Activated T-helper 1 cell treated with anti-CD3 and anti-CD28 coated beads, Interleukin-12 subunit alpha, Interleukin-12 subunit beta, Interleukin-2, Interleukin-4 antibody, amounts not matched to agents 30 ng/mL and 10 ng/mL and 1 ng/mL, durations not matched to agents 14 hours and 24 hours and 36 hours (primary cell): ENCODE measurements at places on chromosomes 5 and 9. TPM values are rescaled to one million over a fixed set of nuclear protein-coding genes. Genes with fewer than 3 reads are reported as not detected.
A peak's percentile ranks its signal among the peaks of the same experiment; 100 is the strongest.

DNA sequence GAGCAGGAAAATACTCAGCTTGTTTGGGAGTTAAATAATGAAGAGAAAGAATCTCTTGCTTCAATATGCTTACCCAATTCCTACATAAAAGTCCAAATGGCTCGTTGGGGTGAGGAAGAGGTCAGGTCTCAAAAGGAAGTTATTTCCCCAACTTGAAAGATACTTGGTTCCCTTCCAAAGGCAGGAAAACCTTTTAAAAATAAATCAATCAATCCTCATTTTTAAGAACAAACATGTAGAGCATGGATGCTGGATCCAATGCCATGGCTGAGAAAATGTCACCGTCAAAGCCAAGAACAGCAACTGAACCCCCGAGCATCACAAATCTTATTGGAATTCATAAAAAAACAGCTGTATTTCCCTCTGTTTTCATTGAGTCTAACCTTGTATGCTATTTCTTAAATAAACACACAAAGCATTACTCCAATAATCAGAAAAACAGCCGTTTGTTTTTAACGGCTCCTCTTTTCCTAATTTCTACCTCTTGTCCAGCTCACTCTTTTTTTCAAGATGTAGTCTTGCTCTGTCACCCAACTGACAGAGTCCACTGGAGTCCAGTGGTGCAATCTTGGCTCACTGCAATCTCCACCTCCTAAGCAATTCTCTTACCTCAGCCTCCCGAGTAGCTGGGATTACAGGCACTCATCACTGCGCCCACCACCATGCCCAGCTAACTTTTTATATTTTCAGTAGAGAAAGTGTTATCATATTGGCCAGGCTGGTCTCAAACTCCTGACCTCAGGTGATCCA lies 140.7 kb downstream of the GNA14 start:
- H3K27ac ChIP-seq = no peak overlapping the region
- no peak overlapping the region for H3K4me3 ChIP-seq
- DNase-seq = no peak
- H3K36me3 ChIP-seq = no peaks in the 10 kb centered on the region
- H3K27me3 ChIP-seq = no peaks in the 10 kb centered on the region

- no peaks in the 10 kb centered on the region for H3K4me1 ChIP-seq
- peaks cover 2% of the 10 kb centered on the region for H3K27me3 ChIP-seq
These were observed 173.3 kb downstream of the FGF18 start for GRCh38 chr5:171592736-171593135.

GRCh38 chr5:150067405-150067960 lies 18.9 kb downstream of the CSF1R start:
- H3K36me3 ChIP-seq = no peaks in the 10 kb centered on the region
- H3K27me3 ChIP-seq = peaks cover 3% of the 10 kb centered on the region
- DNase-seq = no peak
- no peak overlapping the region for H3K27ac ChIP-seq
- no peak overlapping the region for H3K4me3 ChIP-seq

DNA sequence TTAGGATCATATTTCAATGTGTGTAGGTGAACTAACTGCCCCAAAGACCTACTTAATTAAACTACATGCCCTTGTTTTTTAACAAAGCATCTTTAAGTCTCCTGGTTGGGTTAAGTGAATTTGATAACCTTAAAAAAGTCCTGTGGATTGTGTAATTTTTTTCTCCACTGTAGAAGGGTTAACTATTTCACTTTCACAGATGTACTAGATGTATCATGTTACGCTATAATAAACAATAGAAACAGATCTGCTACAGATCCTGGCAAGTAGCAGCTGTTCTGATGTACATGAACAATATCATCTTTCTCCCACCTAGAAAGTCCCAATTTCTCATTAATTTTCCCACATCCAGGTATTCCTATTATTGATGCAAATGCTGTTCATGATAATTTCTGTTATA lies 18.9 kb downstream of the KIF24 start:
- no peaks in the 10 kb centered on the region for H3K27me3 ChIP-seq
- H3K4me1 ChIP-seq = no peaks in the 10 kb centered on the region
- no peak for DNase-seq
- peaks cover 1% of the 10 kb centered on the region for H3K36me3 ChIP-seq

DNA sequence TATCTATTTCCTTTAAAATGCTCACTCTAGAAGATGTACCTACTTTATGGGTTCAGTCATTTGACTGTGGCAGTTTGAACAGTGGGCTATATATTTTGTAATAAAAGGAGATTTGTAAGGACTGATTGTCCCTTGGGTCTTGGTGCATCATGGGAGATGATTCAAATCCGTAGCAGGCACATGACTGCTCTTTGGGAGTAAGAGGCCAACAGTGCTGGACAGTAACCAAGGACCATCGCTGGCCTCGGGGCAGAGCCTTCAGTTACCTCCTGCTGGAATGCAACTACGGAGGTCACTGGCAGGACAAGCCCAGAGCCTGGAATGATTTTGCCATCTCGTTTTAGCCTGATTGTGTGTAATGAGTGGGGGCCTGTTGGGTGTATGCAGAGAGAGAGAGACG lies 7.0 kb upstream of the MAMDC2 start:
- no peak overlapping the region for H3K4me3 ChIP-seq
- no peaks in the 10 kb centered on the region for H3K4me1 ChIP-seq
- no peaks in the 10 kb centered on the region for H3K36me3 ChIP-seq
- no peak for DNase-seq

- DNase-seq = no peak
- H3K27ac ChIP-seq = no peak overlapping the region
- H3K27me3 ChIP-seq = no peaks in the 10 kb centered on the region
- H3K4me1 ChIP-seq = peaks cover 7% of the 10 kb centered on the region
These were observed 187.8 kb downstream of the FANCC start for GRCh38 chr9:95129476-95130291.

GRCh38 chr9:73951147-73951546 lies 546.0 kb upstream of the RORB start:
- no peaks in the 10 kb centered on the region for H3K36me3 ChIP-seq
- H3K27ac ChIP-seq = no peak overlapping the region
- H3K4me3 ChIP-seq = no peak overlapping the region
- DNase-seq = no peak
- H3K4me1 ChIP-seq = no peaks in the 10 kb centered on the region

GRCh38 chr5:89374818-89375521 lies 492.0 kb upstream of the MEF2C start:
- DNase-seq = no peak
- H3K4me3 ChIP-seq = no peak overlapping the region
- H3K4me1 ChIP-seq = no peaks in the 10 kb centered on the region
- H3K27me3 ChIP-seq = no peaks in the 10 kb centered on the region

- H3K4me3 ChIP-seq = no peak overlapping the region
- H3K27me3 ChIP-seq = no peaks in the 10 kb centered on the region
- H3K4me1 ChIP-seq = peaks cover 21% of the 10 kb centered on the region
- no peak overlapping the region for H3K27ac ChIP-seq
- DNase-seq = no peak
These were observed 9.3 kb upstream of the ROPN1L start for GRCh38 chr5:10432059-10433008.

- no peaks in the 10 kb centered on the region for H3K4me1 ChIP-seq
- H3K36me3 ChIP-seq = no peaks in the 10 kb centered on the region
- DNase-seq = no peak
- H3K27me3 ChIP-seq = peaks cover 3% of the 10 kb centered on the region
These were observed 18.5 kb upstream of the GAS1 start for GRCh38 chr9:86965636-86966395.

DNA sequence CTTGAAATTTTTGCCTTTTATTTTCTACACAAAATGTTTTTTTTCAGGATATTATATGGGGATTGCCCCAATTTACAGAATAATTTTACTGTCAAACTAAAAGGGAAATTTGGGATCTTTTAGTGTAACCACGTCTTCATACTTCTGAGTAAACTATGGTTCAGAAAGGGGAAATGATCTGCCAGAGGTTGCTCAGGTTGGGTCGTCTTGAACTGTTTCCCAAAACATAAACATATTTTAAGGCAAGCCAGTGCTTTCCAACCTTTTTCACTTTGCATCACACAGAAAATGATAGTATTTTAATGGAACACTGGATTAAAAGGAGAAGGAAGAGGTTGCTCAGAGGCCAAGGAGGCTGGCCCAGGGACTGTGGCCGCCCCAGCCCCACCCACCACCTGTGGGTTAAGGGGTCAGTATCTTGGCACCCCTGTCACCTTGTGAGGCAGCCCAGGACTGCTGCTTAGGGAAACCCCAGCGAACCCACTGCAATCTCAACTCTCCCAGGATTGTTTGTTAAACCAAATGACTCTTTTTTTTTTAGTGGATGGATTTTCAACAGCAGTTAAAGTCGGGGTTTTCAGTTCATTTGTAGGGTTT lies 142.7 kb upstream of the DHFR start:
- no peak overlapping the region for H3K4me3 ChIP-seq
- peaks cover 15% of the 10 kb centered on the region for H3K4me1 ChIP-seq
- H3K27me3 ChIP-seq = no peaks in the 10 kb centered on the region
- H3K36me3 ChIP-seq = peaks cover 31% of the 10 kb centered on the region

DNA sequence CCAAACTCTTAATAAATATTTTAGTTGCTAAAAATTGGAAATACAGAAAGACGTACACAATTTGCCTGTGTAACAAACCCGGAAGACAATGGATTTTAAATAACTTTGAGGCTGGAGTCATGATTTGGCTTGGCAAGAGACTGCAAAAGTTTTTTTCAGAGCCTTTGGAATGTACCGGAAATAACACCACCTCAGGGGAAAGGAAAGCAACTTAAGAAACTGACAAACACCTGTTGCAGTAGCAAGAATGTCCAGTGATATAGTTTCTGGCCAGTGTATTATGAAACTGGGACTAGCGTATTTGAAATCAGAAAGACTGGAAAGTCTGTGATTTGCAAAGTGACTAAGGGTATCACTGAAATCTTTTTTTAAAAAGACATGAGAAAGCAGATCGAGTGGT lies 842 bp downstream of the MUSK start:
- no peaks in the 10 kb centered on the region for H3K27me3 ChIP-seq
- no peaks in the 10 kb centered on the region for H3K36me3 ChIP-seq
- no peak overlapping the region for H3K4me3 ChIP-seq
- no peak overlapping the region for H3K27ac ChIP-seq

DNA sequence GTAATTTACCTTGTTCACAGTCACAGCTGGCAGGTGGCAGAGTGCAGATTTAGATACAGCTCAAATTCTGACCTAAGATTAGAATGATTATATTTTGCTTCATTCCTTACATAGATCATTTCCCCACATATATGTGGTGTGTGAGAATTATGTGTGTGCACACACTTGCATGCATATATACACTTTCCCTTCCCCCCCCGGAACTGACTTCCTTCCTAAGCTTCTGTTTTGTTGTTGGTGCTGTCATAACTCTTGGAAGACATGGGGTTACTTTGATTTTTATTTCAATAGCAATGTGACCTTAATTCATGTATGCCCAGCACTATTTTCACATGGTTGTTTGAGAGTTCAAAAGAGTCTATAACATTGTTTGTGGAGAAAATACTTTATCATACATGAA lies 112.8 kb downstream of the CMYA5 start:
- peak overlapping the region; percentile 51 for H3K4me3 ChIP-seq
- H3K36me3 ChIP-seq = peaks cover 6% of the 10 kb centered on the region
- H3K4me1 ChIP-seq = peaks cover 28% of the 10 kb centered on the region

GRCh38 chr9:35734096-35734495 lies 1.6 kb downstream of the CREB3 start:
- peaks cover 22% of the 10 kb centered on the region for H3K4me1 ChIP-seq
- peak overlapping the region; percentile 36 for H3K27ac ChIP-seq
- H3K36me3 ChIP-seq = peaks cover 40% of the 10 kb centered on the region
- no peaks in the 10 kb centered on the region for H3K27me3 ChIP-seq

DNA sequence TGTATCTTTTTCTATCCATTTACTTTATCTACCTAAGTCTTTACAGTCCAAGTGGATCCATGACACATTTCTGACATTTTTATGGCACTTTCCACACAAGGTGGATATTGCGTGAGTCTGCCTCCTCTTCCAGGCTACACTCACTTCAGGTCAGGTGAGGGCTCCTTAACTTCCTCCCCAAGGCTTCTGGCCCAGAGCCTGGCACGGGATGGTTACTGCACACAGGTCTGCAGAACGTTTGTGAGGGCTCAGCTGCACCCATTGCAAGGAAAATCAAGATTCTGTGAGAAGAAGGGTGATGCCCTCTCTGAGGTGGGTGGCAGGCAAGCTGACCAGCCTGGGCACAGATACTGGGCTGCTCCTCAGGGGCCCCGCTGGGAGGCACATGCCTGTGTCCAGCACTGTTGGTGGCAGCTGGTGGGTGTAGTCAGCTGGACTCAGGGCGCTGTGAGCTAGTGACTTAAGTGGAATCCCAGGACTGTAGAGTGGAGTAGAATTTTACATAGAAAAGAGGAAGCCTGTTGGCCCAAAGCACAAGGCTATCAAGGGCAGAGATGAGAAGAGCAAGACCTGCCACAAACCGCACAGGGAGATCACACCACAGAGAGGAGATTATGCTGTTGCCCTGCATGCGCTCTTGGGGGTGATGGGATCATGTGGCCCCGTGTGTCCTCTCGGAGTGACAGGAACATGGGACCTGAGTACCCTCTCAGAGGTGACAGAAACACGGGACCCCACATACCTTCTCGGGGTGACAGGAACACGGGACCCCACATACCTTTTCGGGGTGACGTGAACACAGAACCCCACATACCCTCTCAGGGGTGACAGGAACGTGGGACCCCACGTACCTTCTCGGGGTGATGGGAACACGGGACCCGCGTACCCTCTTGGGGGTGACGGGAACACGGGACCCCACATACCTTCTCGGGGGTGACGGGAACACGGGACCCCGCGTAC lies 21.3 kb downstream of the AHRR start:
- H3K27me3 ChIP-seq = no peaks in the 10 kb centered on the region
- peak overlapping the region; percentile 54 for H3K4me3 ChIP-seq
- peaks cover 29% of the 10 kb centered on the region for H3K4me1 ChIP-seq

- H3K27me3 ChIP-seq = no peaks in the 10 kb centered on the region
- H3K27ac ChIP-seq = no peak overlapping the region
These were observed 126.0 kb downstream of the SLIT3 start for GRCh38 chr5:169174923-169175322.

DNA sequence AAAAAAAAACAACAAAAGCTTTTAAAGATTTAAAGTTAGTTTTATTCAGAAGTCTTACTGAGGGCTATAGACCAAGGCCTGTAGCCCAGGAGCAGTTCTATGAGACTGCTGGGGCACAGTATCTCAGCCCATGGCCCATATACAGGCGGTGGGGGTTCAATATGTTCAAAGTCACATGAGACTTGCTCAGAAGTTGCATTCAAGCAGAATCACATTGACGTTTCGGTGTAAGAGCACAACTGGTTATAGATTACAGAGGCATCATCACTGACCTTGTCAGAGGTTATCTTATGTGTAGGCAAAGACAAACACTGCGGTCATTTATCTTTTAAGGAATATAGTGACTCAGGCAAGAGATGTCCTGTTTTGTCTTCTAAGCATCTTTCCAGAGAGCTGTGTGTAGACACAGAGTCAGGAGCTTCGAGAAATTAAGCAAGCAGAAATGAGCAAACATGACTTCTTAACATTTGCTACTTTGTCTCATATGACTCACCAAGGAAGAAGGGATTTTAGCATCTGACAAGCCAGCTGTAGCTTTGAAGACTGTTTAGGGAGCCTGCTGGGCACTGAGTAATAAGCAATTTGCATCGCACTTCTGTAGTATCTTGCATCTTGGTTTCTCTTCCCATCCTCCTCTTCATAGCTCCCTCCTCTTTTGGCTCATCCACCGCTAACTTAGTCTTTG lies 12.9 kb upstream of the F2RL1 start:
- H3K36me3 ChIP-seq = no peaks in the 10 kb centered on the region
- no peak overlapping the region for H3K27ac ChIP-seq
- no peak overlapping the region for H3K4me3 ChIP-seq
- DNase-seq = no peak
- H3K4me1 ChIP-seq = no peaks in the 10 kb centered on the region

The PCDHA10 gene
- total RNA-seq = not detected in 2 replicates

The IFNA2 gene
- not detected in 2 replicates for total RNA-seq

The CMYA5 gene
- total RNA-seq = 0.10 and 0.15 TPM in 2 replicates

The THOC3 gene
- 94.2 and 100 TPM in 2 replicates for total RNA-seq

The ZNF366 gene
- not detected in 2 replicates for total RNA-seq

The HEMGN gene
- total RNA-seq = 0.24 and 0.31 TPM in 2 replicates

The VCAN gene
- 0.05 TPM in 2 replicates for total RNA-seq
